Breast epithelium (tissue), 4 donors: ENCODE measurements at places on chromosomes 3 and 15.

- DNase-seq: no peak
- no peak overlapping the region for H3K27ac ChIP-seq
- H3K4me1 ChIP-seq: no peaks in the 10 kb centered on the region
- H3K27me3 ChIP-seq: no peaks in the 10 kb centered on the region
These were observed 105.7 kb upstream of the TRPM1 start for GRCh38 chr15:31207246-31207645.

GRCh38 chr3:30658328-30659052 is 52.1 kb downstream of the TGFBR2 start:
- H3K4me3 ChIP-seq: no peak overlapping the region
- H3K4me1 ChIP-seq: peaks cover 14% of the 10 kb centered on the region
- no peaks in the 10 kb centered on the region for H3K27me3 ChIP-seq
- no peaks in the 10 kb centered on the region for H3K36me3 ChIP-seq
- DNase-seq: no peak
- peak overlapping the region; percentile 48 for H3K27ac ChIP-seq

- no peaks in the 10 kb centered on the region for H3K4me1 ChIP-seq
- H3K27me3 ChIP-seq: no peaks in the 10 kb centered on the region
- H3K4me3 ChIP-seq: no peak overlapping the region
- H3K27ac ChIP-seq: no peak overlapping the region
- no peak for DNase-seq
These were observed 54.9 kb downstream of the C3orf85 start for GRCh38 chr3:109191421-109191820.

- H3K4me3 ChIP-seq: no peak overlapping the region
- no peaks in the 10 kb centered on the region for H3K4me1 ChIP-seq
- H3K27ac ChIP-seq: no peak overlapping the region
- no peaks in the 10 kb centered on the region for H3K27me3 ChIP-seq
- H3K36me3 ChIP-seq: no peaks in the 10 kb centered on the region
- DNase-seq: no peak
These were observed 40.3 kb downstream of the SPSB4 start for GRCh38 chr3:141091426-141091825.

DNA sequence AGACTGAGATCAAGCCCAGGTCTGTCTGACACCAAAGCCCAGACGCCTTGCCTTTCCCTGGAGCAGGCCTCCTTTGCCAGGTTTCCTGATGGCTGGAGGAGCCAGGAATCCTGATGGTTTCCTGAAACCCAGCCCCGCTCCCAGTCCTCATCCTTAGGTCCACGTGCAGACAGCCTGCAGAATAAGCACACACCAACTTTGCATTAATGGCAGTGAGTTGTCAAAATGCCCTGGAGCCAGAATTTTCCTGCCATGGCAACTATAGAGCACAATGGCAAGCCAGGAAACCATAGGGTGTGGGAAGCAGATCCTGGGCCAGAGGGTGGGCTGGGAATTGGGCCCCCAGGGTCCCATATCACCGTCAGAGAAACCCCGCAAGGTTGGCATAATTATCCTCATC is 67.4 kb upstream of the HRH1 start:
- no peaks in the 10 kb centered on the region for H3K27me3 ChIP-seq
- H3K27ac ChIP-seq: no peak overlapping the region
- no peak for DNase-seq
- no peaks in the 10 kb centered on the region for H3K36me3 ChIP-seq
- no peaks in the 10 kb centered on the region for H3K4me1 ChIP-seq

- DNase-seq: no peak
These were observed 217.0 kb downstream of the PDCD6IP start for GRCh38 chr3:34015204-34016142.

DNA sequence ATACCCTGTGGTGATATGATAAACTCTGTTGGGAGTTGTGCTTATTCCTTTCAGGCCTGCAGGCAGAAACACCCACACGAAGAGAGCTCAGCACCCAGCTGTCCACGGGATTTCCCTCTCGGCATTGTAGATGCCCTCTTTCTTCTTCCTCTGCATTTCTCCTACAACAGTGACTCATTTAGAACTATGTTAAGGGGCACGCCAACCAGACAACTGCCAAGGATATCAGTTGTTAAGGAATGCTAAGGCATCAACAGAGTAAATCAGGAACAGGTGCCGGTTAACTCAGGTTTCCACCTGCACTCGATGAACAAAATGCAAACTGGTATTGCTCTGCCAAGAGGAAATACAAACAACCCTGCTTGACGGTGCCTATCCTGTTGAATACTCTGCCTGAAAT is 270.0 kb upstream of the PEX5L start:
- H3K4me3 ChIP-seq: no peak overlapping the region
- H3K27me3 ChIP-seq: no peaks in the 10 kb centered on the region
- H3K4me1 ChIP-seq: no peaks in the 10 kb centered on the region
- no peaks in the 10 kb centered on the region for H3K36me3 ChIP-seq
- no peak overlapping the region for H3K27ac ChIP-seq

DNA sequence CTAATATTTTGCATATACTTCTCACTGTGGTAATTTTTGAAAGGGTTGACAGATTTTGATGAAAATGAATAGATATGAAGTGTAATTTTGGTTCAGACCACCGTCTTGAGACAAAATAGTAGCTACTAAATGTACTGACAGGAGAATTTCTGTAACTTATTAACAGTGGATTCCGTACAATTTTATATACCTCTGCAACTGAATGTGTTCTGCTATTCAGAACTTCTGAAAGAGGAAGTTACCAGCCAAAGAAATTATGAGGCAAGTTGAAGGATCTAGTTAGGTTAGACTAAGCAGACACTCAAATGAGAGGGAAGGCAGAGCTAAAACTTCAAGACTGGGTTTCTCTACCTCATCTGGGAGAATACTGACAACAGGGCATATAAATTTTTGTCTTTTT is 29.4 kb downstream of the GAP43 start:
- H3K36me3 ChIP-seq: no peaks in the 10 kb centered on the region
- H3K4me3 ChIP-seq: no peak overlapping the region
- no peak overlapping the region for H3K27ac ChIP-seq
- DNase-seq: no peak
- no peaks in the 10 kb centered on the region for H3K27me3 ChIP-seq

DNA sequence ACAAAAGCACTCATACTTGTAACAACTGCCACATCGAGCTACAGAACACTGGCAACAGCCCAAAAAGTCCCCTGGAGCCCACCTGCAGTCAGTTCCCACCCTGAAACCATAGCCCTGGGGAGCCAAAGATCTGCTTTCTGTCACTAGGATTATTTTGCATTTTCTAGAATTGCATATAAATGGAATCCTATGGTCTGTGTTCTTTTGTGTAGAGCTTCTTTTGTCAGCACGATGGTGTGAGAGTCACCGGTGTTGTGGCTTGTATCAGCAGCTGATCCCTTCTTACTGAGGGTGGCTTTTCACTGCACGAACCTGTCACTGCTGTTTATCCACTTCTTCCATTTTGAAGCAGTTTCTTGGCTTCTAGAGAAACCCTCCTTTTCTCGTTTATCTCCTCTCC is 60.1 kb upstream of the PRR23E start:
- H3K4me3 ChIP-seq: no peak overlapping the region
- H3K27ac ChIP-seq: no peak overlapping the region
- peaks cover 38% of the 10 kb centered on the region for H3K27me3 ChIP-seq
- no peak for DNase-seq
- no peaks in the 10 kb centered on the region for H3K36me3 ChIP-seq
